ENCODE measurements at places on chromosomes 1 and 21. TPM values are rescaled to one million over a fixed set of nuclear protein-coding genes. Genes with fewer than 3 reads are reported as not detected.

The CYP4Z1 gene
- total RNA-seq = not detected

The CRABP2 gene
- 1.0 TPM for total RNA-seq

The ARHGAP29 gene
- 215 TPM for total RNA-seq

The INSRR gene
- not detected for total RNA-seq

The ANKRD45 gene
- total RNA-seq = 0.37 TPM

DNA sequence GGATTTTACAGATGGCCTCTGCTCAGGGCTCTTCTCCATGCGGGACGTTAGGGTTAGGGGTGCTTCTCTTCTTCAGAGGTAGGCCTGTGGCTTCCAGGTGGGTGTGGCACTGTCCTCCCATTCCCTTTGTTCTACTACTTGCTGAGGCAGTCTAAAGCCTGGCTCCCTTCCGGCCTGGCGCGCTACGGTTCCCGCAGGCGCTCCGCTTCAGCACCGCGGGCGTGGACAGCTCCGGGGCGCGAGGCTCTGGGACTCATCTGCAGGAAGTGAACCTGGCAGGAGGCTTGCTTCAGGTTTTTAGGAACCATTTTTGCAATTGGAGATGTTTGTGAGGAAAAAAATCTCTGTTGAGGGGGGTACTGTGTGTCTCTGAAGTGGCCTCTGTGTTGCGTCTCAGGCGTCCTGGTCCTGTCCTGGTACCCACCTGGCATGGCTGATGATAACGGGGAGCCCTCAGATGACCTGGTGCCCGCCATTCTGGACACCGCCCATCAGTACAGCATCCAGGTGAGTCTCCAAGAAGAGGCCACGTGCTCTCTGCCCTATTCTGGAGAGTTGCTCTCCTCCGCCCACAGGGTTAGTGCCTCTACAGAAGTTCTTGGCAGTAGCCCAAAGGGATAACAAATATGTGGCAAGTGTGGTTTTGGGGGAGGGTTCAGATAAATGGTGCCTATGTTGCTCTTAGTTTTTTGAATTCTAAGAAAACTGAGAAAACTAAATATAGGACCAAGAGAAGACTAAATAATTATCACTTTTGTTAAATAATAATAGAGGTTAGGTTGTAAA, 1.9 kb downstream of the MANEAL start:
- peak; percentile 24 for DNase-seq

DNA sequence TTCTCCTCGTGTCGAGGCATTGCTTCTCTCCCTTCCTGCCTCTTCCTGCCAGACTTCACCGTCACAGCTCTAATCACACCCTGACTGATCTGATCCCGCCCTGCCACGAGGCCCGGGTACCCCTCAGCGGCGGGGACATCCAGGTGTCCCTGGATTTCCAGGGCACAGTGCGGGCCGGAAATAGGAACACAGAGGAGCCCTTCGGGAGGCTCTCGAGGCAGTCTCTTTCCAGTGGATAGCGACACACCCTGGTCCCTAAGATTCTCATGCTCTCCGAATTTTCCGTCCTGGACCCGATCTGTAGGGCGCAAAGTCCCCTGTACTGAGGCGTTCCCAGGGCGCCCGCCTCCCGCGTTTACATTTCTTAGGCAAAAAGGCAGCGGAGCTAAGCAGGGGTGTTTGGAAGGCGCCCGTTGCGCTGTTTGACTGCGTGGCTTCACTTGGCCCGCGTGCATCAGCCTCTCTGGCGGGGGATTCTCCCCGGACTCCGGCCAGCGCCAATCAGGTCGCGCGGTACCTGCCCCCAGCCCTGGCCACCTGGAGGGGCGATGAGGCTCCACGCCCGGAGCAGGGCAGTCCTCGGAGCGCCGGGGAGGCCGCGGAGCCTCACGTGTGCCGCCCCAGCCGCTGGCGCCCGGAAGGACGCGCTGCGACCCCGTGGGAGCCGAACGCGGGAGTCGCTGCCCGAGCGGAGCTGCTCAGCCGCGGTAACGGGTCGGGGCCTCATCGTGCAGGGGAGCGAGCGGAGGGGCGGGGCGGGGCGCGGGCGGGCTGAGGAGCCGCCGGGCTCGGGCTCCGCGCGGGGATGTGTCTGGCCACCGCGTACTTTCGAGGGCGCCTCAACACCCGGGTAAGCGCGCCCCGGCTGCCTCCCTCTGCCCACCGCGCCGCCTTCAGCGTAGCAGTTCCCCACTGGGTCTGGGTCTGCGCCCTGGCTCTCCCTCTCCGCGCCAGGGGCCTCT, at the start of gene FAM163A:
FAM163A (plus strand) TSS at position 575 of the 962 bp plus-strand sequence. CDS start 69,807 bp downstream, outside the sequence.
- no peak for DNase-seq

DNA sequence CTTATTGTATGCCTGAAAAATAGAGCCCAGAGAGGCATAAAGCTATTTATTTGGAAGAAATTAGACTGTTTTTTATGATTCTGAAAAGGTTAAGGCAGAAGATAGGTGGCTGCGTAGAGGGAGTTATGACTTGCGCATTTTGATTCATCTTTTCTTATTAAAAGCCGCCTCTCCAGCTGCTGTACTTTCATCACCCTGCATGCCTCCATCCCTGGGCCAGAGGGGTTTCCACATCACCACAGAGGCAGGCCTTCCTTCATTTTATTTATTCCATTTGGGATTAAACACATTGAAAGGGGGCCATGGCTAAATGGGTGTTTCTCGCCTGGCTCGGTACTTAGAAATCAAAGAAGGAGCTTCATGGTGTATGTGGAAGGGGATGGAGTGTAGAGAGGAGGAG, 14.6 kb upstream of the RGS8 start:
- DNase-seq = no peak

- no peak for DNase-seq
Measured at GRCh38 chr1:12203216-12204007, 26.4 kb upstream of the VPS13D start.

DNA sequence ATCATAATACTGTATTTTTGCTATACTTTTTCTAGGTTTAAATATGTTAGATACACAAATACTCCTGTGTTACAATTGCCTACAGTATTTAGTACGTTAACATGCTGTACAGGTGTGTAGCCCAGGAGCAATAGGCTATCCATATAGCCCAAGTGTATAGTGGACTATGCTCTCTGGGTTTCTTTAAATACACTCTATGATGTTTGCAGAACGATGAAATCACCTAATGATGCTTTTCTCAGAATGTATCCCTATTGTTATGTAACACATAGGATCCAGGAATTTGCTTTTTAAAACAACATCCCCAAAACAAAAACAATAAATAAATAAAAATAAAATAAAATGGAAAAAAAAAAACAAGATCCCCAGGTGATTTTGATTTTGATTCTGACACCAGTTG, 18.1 kb upstream of the RBM15 start:
- DNase-seq = no peak

DNA sequence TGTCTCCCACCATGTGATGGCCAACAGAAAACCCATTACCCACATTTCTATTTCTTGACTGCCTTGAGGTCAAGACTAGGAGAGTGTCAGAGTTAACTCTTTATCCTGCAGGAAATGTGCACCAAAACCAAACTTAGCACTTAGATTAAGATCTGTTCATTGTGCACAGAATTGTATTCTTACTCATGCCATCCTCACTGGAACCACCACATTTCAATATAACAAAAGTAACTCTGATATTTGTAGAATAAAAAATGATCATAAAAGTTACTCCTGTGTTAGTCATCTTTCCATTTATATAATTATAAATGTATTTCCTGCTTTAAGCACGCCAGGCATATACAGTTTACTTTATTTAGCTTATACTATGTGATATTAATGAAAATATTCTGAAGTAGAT, 193.0 kb upstream of the DPYD start:
- no peak for DNase-seq

DNA sequence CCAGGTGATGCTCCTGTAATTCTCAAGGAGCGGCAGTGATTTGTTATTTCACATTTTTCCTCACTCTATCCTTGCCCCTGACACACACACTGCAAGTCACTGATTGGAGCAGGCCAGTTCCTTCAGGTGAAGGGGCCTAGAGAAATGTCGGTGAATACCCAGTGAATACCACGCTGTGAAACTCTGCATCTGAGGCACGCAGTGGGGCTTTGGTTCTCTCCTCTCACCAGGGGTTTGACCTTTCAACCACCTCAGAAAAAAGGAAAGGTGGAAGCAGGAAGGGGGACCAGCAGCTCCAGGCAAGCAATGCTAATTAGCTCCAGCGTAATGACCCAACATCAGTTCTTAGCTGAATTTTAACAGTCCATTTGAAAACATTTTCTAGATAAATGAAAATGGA, 532 bp upstream of the FAM177B start:
- no peak for DNase-seq

DNA sequence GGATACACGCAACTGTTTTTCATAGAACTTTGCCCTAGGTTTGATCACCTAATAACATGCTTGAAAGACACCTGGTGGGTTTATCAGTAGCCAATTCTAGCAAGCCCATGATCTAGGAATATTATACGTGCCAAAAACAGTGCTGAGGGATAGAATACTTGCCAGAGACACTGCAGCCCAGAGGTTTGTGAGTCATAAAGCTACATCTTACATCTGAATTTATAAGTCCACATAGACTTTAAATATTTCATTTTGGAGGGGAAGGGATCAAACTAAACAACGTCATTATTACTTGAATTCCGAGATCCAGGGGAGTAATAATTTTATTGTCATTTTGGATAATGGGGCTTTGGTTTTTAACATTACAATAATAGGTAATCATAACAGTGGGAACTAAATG, 31.7 kb downstream of the RGL1 start:
- DNase-seq = no peak

DNA sequence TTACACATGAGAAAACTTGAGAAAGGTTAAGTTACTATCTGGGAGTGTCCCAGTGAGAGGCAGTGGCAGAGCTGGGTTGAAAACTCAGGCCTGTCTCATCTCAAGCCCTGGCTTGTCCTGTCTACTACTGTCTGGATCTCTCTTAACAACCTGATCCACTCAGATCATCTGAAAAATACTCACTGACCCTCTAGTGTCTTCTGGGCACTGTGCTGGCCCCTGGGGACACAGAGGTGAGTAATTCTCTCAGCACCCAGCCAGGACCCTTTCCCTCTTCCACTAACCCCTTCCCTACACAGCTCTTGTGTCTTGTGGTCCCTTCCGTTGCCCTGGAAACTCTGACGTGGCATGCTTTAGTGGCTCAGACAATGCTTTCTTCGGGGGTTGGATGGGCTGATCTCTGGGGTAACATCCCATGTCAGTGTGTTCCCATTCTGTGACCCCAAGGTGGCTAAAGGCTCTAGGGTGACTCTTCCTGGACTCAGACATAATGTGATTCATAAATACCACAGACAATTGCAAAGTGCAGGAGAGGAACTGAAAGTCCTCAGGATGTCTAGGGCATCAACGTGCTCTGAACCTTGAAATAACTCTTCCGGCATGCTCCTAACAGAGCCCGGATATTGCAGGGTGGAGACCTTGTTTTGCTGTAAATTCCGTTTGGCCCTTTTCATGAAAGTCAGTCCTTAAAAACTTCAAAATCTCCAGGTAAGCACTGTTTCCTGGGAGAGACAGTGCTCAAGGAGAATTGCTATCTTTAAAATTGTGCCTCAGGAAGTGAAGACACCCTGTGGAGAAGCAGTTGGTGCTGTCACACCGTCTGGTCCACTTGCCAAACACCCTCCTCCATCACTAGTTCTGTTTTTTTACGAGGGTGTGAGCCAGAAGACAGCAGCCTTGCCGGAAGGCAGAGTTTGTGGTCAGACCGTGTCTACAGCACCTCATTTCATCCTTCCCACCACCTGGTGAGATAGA, 4.0 kb downstream of the SHISAL2A start:
- no peak for DNase-seq

DNA sequence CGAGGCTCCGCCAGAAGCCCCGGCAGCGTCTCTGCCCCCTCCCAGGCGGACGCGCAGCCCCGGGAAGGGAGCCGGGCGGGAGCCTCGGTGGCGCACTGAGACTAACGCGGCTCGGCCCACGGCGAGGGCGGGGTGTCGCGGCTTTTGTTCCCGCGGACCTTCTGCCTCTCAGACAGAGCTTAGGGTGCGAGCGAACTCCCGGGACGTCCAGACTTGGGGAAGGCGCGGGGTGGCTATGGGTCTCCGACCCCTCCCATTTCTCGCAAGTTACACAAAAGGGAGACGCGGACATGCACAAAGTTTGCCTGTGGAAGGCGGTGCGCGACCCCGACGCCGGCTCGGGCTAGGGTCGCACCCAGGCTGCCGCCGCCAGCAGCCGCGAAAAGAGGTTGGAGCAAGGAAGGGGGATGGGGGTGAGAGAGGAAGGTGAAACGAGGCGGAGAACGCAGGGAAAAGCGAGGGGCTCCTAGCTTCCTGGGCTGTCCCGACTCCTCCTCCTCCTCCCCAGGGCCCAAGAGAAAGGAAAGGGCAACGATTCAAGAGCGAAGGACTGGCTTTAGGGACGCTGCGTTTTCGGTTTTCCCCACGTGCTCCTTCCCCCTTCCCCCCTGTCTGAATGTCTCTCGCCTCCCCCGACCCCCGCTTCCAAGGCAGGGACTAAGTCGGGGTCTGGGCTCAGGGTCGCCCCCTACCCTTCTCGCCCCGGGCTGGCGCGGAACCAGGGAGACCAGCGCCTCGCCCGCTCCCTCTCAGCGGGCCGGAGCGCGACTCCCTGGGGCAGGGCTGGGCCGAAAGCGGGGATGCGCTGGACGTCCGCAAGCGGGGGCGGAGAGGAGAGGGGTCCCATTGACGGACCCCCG, 729 bp downstream of the APP start:
- DNase-seq = peak; percentile 59

DNA sequence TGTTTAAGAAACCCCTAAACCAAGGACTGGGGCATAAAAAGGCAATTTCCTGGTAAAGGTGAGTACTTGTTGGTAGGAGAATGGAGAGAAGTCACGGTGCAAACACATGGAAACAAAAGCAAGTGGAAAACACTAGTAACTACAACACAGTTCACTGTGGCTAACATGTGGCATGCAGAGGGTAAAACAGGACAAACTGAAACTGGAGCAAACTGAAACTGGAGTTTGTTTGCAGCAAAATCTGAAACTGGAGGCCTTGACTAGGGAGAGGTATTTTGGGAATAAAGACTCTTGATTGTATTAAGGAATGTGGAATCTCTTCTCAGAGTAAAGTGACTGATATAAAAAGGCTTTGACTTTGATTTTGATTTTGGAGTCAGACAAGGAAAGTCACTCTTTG, 376.3 kb upstream of the PRMT6 start:
- no peak for DNase-seq

- DNase-seq = no peak
Measured at GRCh38 chr1:221227872-221228337, 348.7 kb downstream of the HLX start.

DNA sequence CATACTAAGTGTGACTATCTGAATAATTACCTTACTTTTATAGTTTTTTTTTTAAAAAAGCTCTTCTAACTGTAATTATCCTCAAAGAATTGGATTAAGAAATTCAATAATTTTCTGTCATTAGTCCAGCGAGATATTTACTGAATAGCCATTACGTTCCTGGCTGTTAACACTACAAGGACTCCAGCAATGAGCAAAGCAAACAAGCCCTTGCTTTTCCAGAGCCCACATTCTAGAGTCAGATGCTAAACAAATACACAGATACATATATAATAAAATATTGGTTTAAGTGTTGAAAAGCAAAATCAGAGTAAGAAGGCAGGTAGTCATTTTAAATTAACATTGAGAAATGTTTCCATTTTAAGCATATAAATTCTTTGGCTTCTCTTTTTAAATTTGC, 118.4 kb downstream of the ATF6 start:
- DNase-seq = no peak

DNA sequence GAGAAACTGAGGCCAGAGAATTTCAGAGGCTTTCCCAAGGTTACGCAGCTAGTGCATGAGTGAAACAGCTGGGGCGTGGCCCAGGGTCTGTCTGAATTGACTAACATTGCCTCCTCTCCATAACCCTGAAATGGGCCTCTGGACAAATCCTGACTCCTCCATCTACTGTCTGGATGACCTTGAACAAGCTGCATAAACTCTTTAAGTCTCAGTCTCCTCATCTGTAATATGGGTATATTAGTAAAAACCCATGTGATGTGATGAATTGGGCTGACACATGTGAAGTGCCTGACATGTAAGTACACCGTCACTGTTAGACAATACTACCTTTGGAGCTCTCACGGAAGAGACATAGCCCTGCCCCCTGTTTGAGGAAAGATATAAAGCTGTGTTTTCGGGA, 12.3 kb upstream of the FGR start:
- DNase-seq = no peak
